ENCODE measurements at places on chromosomes 12 and 14. TPM values are rescaled to one million over a fixed set of nuclear protein-coding genes. Genes with fewer than 3 reads are reported as not detected.

- DNase-seq = peak; percentile 63
Observed at GRCh38 chr14:56810836-56811592, 735 bp upstream of the OTX2 start.

DNA sequence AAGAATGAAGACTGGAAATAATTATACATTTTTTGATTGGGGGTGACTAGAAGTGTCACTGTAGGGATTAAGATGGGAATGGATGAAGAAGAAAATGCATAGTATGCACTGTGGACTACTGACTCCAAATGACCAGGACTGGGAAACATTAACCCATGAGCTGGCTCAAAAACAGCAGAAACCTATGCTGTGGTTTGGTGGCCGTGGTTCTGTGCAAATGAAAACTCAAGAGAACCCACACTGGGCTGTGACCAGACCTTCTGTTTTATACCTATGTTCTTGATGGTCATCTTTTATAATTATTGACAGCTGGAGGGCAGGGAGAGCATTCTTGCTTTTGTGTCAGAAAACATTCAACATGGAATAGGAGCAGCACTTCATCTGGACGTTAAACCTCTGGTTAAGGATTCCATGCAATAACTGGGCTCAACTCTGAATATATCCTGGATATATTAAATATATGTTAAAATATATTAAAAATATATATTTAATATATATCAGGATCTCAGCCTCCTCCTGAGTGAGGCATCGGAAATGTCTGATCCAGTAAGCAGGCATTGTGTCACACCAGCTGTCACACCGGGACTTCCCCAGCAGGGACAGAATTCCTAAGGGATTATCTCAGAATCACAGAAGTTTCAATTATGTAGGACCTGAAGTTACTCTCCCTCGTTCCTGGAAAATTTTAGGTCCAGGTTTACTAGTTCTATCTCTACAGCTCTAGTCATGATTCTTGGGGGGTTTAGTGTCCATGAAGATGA lies 48.5 kb downstream of the BBS10 start:
- DNase-seq = no peak

- no peak for DNase-seq
Observed at GRCh38 chr12:82688035-82688501, 1.4 kb downstream of the TMTC2 start.

GRCh38 chr14:77258566-77258965 lies 12.4 kb downstream of the NGB start:
- DNase-seq = no peak

DNA sequence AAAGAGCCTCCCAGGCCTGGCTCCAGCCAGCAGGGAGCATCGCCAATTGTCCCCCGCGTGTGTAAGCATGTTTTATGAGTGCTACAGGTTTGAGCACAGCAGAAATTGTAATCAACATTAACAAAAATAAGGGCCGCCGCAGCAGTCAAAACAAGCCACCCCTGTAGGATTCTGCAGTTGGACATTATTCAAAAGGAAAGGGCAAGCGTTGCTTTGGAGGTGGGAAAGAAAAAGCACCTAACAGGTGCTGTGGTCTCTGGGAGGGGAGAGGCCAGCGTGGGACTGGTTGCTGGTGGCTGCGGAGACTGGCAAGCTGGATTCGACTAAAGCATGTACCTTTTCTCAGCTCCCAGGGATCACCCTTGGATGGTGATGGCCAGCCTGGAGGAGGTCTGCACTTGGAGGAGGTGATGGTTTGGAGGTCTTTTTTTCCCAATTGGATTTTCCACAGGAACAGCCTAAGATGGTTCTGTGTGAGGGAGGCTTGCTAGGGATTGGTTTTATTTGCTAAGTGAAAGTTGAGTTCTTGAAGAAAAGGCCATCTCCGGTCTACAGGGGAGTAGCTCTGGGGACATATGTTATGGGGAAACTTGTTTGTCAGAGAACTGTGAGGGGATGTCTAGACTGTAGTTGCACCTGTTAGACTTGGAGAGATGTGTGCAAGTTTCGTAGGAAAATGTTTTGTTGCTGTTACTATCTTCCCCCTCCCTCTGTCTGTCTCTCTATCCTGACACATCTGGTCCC lies 2.0 kb downstream of the DYRK2 start:
- no peak for DNase-seq

- DNase-seq = no peak
Observed at GRCh38 chr12:131775392-131776236, 52.6 kb upstream of the MMP17 start.

- DNase-seq = no peak
Observed at GRCh38 chr12:49108958-49109404, 1.7 kb downstream of the LMBR1L start.

DNA sequence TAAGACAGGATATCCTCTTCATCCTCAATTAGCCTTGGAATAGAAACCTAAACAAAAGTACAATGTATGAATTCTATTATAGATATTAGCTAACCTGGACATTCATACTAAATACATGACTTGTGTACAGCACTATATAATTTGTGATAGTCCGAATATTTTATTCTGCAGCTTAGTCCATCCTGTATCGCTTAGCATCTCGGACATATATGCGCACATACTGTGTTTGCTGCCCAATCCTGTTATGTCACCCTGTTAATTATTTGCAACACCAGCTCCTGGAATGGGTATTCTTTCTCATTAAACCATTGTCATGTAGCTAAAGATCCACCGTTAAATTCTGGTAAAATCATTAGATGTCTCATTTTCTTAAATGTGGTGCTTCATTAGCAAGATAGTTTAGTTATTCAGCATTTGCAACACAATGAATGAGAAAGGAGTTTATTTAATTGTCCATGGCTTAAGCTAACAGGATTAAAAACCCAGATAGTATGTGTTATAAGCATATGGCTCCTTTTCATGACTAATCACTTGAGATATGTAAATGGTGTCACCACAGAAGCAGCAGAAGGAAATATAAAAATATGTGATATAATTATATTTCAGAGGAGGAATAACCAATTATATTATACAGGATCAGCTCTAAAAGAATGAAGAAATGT lies 156.0 kb upstream of the ARHGAP5 start:
- no peak for DNase-seq

- DNase-seq = no peak
Observed at GRCh38 chr14:33930439-33930838, 20.4 kb downstream of the EGLN3 start.

GRCh38 chr14:100127853-100128455 lies 31.5 kb downstream of the DEGS2 start:
- DNase-seq = no peak

- DNase-seq = no peak
Observed at GRCh38 chr12:89344043-89344861, 8.0 kb downstream of the DUSP6 start.

- peak; percentile 17 for DNase-seq
Observed at GRCh38 chr12:31021809-31022494, 51.7 kb upstream of the DDX11 start.

- DNase-seq = no peak
Observed at GRCh38 chr12:46473634-46474329, 101.2 kb upstream of the SLC38A2 start.

DNA sequence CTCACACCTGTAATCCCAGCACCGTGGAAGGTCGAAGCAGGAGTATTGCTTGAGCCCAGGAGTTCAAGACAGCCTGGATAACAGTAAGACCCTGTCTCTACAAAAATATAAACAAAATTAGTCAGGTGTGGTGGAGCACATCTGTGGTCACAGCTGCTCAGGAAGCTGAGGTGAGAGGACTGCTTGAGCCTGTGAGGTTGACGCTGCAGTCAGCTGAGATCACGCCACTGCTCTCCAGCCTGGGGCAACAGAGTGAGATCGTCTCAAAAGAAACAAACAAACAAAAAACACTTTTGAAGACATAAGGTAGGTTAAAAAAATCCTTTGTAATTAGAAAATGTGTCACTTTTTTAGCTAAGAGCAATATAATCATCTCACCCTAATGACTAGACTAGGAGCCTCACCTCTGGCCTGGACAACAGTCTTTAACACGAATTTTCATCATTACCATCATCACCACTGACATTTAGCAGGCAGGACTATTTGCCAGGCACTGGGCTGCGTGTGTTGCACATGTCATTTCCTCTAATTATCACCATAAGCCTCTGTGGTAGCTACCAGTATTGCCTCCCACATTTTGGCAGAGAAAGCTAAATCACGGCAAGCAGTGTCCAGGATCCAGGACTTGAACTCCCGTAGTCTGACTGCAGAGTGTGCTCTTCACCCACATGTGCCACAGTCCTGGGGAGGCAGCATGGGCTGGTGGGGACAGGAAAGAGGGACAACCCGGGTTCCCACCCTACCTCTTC lies 4.6 kb upstream of the SYCP3 start:
- no peak for DNase-seq

DNA sequence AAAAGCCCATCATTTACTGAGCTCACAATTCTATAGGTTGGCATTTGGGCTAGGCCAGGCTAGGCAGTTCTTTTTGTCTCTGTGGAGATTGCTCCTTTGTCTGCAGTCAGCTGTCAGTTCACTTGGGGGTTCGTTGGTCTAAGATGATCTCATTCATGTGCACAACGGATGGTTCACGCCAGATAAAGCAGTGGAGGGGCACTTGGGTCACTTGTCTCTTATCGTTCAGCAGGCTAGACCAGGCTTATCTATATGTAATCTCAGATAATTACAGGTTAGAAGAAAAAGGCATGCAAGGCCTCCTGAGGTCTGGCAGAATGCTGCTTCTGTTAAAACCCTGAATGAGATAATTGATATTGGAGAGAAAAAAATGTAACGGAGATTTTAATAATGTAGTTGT lies 119.0 kb upstream of the ATP2B1 start:
- no peak for DNase-seq

- DNase-seq = no peak
Observed at GRCh38 chr12:12891080-12891880, at the start of gene GPRC5A. Gene GPRC5A, plus strand, starts transcription at chr12:12891562. Its CDS starts 16,688 bp downstream, at chr12:12908250.

- no peak for DNase-seq
Observed at GRCh38 chr12:46777587-46777986, 48.2 kb downstream of the SLC38A4 start.

DNA sequence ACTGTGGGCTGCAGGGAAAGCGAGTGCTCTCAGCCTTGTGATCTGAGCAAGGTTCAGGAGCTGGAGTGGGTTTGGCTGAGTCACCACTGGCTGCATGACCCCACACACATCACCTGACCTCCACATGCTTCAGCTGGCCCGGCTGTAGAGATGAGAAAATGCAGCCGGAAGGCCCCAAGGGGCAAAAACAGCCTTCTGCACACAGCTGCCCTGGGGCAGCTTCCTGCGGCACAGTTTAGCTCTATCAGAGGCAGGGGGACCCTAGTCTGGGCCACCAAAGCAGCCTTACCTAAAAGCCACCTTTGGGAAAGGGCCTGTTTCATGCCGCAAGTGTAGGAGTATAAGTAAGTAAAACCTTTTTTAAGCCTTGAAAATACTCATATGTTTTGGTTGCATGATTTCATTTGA lies 123.3 kb downstream of the SSPN start:
- peak; percentile 2 for DNase-seq

DNA sequence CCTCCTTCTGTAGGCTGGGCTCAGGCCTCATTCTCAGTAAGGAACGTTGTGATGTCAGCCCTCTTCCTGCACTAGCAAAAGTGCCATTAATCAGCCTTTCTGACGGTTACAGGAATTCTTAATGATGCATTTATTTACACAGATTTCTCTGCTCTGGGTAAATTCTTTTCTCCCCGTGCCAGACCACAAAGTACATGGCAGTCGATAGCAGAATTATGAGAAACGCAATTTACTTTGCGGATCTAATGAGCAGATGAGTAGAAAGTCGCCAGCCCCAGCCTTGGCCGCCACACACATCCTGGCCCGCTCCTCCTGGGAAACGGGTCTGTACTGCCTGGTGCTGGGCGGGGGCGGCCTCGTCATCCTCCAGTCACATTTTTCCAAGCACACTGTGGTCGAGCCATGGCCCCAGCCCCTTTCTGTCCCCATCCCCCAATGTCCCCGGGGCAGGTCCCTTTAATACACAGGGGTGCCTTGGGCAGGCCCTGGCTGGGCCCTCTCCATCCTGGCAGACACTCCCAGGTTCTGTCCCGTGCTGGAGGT lies 25.9 kb downstream of the NOC4L start:
- no peak for DNase-seq

- DNase-seq = no peak
Observed at GRCh38 chr12:80262346-80262745, 163.0 kb downstream of the OTOGL start.

GRCh38 chr12:118830296-118830695 lies 151.0 kb upstream of the SRRM4 start:
- no peak for DNase-seq

ZNF385A gene
- 12.1 TPM for total RNA-seq

ANO4 gene
- 2.9 TPM for total RNA-seq

NINJ2 gene
- not detected for total RNA-seq

GPR65 gene
- not detected for total RNA-seq

OR6C74 gene
- not detected for total RNA-seq

NXPH4 gene
- 1.7 TPM for total RNA-seq
